ENCODE measurements at places on chromosomes 5 and 9. TPM values are rescaled to one million over a fixed set of nuclear protein-coding genes. Genes with fewer than 3 reads are reported as not detected.

Gene GFI1B
- total RNA-seq = not detected

Gene PAEP
- 0.41 TPM for total RNA-seq

Gene C5orf52
- total RNA-seq = not detected

Gene DCANP1
- total RNA-seq = not detected

Gene IRX2
- total RNA-seq = 1.5 TPM

Gene CFAP90
- 0.53 TPM for total RNA-seq

Gene SLC36A2
- total RNA-seq = not detected

Gene F2RL1
- total RNA-seq = 283 TPM

Gene WDR38
- total RNA-seq = not detected

Gene INVS
- total RNA-seq = 7.5 TPM

Gene CDC20B
- 0.09 TPM for total RNA-seq
